ENCODE measurements at places on chromosomes 16 and 17.

- peak; percentile 74 for DNase-seq
Observed at GRCh38 chr17:56798916-56799315, 34.8 kb downstream of the C17orf67 start.

GRCh38 chr16:678209-678857 lies 1.9 kb upstream of the STUB1 start:
- no peak for DNase-seq

DNA sequence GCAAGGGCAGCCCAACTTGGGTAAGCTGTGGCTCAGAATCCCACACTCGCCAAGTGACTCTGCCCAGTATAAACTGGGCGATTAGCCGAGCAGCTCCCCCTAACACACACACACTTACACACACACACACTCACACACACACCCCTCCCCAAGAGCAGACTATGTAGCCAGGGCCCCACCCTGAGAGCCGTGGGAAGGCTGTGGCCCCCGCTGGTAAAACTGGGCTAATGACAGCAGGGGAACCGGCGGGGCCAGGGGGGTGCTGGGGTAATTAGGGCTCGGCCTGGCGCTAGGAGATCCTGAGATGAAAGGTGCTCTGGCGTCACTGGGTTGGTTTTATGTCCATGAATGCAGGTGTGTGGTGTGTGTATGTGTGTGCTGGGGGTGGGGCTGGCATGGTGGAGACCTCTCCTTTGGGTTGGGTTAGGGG lies 1.1 kb upstream of the THRA start:
- peak; percentile 48 for DNase-seq

GRCh38 chr17:55377671-55378275 lies 43.9 kb downstream of the MMD start:
- DNase-seq, result no peak

DNA sequence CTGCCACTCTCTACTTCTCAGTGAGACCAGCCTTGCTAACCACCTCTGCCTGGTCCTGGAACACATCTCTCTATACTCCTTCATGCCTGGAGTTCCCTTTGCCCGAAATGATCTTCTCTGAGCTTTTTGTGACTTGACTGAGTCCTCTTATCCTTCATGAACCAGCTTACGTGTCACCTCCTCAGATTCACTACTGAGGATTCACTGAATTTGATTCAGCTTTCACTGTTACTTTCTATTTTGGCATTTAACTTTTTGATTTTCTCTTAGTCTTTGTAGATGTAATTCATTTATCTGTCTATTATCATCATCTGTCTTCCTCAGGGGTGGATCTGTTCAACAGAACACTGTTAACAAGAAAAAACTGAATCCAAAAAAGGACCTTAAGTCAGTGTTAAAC lies 95.6 kb downstream of the RPGRIP1L start:
- no peak for DNase-seq

DNA sequence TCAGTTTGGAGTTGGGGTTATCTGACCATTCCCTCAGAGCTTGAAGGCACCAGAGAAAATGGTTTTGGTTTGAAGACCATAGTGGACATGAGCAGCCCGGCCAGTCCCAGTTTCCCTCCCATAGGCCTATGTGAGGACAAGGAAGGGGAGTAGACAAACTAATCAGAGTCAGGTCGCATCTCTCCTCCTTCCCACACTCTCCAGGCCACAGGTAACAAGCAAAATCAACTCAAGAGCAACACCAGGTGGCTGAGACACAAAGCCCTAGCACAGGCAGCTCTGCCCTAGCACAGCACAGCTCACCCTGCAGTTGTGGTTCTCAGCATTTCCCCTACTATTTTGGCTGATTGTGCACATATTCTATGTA lies 7.2 kb downstream of the SUPT4H1 start:
- no peak for DNase-seq

- DNase-seq, result no peak
Observed at GRCh38 chr16:1828645-1829410, 1.8 kb downstream of the FAHD1 start.

DNA sequence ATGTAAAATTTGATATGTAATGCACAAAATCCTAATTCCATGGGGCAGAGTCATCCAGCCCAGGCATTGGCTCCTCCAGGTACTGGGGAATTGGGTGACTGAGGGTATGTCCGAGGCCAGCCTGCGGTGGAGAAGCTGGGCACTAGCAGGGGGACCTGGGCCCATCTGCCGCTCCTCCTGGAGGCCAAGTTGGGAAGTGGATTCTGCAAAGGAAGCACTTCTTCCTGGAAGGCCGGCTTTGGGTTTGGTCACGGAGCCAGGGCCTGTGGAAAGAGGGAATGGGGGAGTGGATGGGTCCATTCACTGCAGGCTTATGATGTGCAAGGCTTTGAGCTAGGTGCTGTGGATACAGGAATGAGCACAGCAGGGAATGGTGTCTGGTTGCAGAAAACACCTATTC lies 85.8 kb downstream of the GNAO1 start:
- peak; percentile 79 for DNase-seq

- DNase-seq, result no peak
Observed at GRCh38 chr17:3475251-3475685, 529 bp upstream of the ASPA start.

DNA sequence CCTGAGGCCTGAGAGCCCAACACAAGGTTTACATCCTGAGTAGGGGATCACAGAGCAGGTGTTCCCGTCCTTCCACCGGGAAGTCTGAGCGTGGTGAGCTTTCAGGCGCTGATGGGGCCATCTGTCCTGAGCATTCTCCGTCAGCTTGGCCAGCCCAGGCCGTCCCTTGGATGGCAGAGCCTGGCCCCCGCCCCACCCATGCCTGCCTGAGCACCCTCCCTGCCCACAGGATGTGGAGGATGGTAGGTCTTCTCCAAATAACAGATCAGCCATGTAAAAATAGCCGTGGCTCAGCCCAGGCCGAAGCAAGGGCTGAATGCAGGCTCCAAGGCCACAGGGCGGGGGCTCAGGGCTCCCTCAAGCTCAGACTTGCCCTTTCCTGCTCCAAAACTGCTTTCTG lies 20.2 kb downstream of the SPNS2 start:
- DNase-seq, result no peak

GRCh38 chr16:719815-720446 lies 1.0 kb upstream of the ANTKMT start:
- no peak for DNase-seq

DNA sequence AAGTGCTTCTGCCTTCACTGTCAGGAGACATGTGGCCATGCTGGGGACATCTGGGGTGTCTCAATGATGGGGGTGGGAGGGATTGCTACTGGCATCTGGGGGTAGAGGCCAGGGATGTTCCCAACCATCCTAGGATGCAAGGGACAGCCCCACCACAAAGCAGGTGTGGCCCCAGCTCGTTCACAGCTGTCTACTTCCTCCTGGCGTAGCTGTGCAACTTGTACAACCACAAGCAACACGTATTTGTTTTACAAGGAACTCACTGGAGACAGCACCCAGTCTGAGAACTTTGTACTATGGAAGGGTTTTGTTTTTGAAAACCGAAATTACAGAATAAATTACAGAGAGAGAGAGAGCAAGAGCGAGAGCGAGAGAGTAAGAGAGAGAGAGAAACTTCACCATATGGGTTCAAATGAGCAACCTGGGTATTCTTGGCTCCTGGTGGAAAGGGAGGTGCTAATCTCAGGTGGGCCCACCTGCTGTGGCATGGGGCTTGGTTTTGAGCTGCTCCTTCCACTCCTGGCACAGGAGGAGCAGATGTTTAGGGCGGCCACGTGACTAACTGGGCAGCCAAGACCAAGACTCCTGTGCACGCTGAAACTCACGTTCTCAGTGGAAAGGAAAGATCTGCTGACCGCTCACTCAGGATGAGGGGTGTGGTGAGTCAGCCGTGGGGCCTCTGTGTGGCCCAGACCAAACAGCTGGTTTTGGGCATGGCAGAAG lies 17.5 kb upstream of the TNFRSF13B start:
- no peak for DNase-seq

GRCh38 chr17:60079401-60080243 lies 901 bp upstream of the HEATR6 start:
- DNase-seq, result no peak

- DNase-seq, result peak; percentile 97
Observed at GRCh38 chr17:43900183-43900857, 7.0 kb downstream of the MPP2 start.

GRCh38 chr17:68431661-68432071 lies 25.6 kb downstream of the WIPI1 start:
- DNase-seq, result no peak

DNA sequence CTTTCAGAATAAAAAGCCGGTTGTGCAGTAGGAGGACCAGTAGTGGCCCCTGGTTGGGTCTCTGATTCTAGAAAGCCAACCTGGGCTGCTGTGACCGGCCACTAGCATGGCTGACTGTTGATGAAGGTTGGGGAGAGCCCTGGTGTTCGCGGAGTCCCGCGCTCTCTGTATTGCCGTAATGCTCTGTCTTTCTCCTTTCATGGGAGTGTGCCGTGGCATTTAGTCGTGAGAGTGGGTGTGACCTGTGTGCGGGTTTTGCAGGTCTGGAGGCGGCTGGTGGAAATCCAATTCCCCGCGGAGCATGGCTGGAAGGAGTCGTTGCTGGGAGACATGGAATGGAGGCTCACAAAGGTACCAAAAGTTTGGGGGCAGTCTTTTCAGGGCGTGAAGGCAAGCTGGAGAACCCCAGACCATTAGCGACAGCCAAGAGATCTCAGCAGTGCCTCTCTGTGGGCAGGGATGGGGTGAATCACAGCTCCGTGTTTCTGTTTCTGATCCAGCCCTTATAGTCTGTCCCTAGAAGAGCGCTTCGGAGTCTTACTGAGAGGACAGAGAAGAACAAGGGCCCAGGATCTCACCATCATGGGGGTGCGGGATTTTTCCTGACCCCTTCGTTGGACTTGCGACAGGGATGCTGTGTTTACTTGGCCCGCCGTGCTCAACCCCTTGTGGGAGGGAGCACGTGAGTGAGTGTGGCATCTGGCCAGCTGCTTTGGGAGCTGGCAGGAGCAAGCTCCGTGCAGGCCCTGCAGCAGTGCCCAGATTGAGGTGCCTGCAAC lies 56.5 kb downstream of the RNF213 start:
- no peak for DNase-seq

DNA sequence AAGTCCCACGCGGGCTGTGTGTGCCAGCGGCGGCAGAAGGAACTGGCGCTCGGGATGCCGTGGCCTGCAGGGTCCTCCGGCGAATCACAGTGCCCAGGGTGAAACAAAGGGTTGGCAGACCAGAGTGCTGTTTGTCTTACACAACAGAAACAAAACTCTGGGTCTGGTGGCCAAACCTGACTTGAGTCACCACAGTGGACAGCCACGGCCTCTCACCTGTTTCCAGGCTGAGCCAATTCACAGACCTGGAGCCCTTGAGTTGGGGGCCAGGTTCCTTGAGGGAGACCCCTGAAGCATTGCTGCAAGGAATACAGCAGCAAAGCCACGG lies 2.1 kb upstream of the CHMP6 start:
- DNase-seq, result no peak

GRCh38 chr17:13545941-13546340 lies 55.8 kb downstream of the HS3ST3A1 start:
- no peak for DNase-seq

DNA sequence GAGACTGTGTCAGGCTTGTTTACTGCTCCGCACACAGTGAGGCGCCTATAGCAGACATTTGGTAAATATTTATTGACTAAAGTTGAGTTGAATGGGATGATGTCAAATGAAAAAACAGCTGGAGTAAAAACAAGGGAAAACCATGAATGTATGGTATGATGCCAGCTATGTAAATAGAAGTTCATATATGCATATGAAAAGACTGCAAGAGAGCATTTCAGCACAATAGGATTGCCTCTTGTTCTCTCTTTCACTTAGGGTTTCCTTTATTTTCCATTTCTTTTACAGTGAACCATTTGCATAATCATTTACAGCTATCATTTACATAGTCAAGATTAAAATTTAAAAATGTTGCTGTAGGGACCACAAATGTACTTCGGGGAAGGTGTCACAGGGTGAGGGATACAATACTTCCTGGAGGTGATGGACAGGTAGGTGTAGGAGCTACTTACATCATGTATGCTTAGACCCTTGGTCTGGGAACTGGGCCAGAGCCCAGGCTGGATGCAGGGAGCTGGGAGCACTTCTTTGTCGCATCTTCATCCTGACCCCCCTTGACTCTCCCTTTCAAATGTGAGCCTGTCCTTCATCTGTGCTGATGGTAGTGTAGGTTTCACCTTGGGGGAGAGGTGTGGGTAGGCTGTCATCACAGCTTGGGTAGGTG lies 113.3 kb downstream of the UTP18 start:
- no peak for DNase-seq

GRCh38 chr16:29844575-29845331 lies 18.3 kb downstream of the CDIPT start:
- DNase-seq, result no peak

GRCh38 chr16:48452991-48453760 lies 68.0 kb upstream of the SIAH1 start:
- no peak for DNase-seq

GRCh38 chr16:29899516-29900101 lies at the start of gene SEZ6L2:
Gene SEZ6L2, minus strand, starts transcription at chr16:29899550. Its CDS starts 531 bp downstream, at chr16:29899019.
- peak; percentile 96 for DNase-seq

DNA sequence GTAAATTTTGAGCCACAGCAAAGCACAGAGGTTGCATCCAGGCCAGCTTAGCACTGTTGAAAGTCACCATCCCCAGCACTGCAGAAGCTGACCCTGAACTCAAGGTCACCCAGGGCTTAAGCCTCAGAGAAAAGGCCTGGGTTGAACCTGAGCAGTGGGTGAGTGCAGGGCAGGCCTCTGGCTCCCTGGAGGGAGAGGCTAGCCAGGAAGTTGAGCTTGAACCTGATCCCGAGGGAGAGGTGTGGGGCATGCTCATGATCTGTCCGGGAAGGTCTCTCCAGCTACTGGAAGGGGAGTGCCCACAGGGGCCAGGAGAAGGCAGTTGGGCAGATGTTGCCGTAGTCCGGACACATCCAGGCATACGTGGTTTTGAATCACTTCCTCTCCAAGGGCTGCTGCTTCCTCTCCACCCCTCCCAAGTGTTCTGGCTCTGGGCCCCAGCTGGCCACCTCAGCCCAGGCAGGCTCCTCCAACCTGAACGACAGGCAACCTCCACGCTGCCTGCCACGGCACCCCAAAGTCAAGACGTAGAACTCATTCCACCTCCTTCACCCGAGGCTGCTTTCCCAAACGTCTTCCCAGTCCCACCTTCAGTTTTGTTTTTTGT lies 18.4 kb downstream of the CARHSP1 start:
- DNase-seq, result peak; percentile 56

GRCh38 chr16:88472637-88473205 lies 19.6 kb downstream of the ZFPM1 start:
- no peak for DNase-seq

DNA sequence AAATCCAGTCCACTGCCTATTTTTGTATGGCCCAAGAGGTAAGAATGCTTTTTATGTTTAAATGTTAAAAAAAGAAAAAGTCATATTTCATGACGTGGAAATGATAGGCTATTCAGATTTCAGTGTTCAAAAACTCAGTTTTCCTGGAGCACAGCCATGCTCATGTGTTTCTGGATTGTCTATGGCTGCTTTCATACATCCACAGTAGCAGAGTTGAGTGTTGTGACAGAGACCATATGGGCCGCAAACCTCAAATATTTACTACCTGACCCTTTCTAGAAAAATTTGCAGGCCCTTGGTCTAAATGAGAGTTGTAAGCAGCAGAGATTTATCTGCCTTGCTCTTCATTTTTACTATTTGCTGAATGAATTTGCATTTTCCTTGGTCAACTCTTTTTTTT lies 264.1 kb downstream of the CBLN1 start:
- DNase-seq, result no peak

GRCh38 chr16:57824888-57825287 lies 22.6 kb upstream of the KIFC3 start:
- peak; percentile 90 for DNase-seq

- DNase-seq, result no peak
Observed at GRCh38 chr16:1078579-1079021, 6.1 kb downstream of the SSTR5 start.
